ENCODE measurements at places on chromosomes 11 and 22.

- DNase-seq: no peak
Observed at GRCh38 chr11:56817661-56818060, 69.2 kb upstream of the OR9G4 start.

GRCh38 chr11:944711-945470, 19.2 kb downstream of the AP2A2 start:
- no peak for DNase-seq

DNA sequence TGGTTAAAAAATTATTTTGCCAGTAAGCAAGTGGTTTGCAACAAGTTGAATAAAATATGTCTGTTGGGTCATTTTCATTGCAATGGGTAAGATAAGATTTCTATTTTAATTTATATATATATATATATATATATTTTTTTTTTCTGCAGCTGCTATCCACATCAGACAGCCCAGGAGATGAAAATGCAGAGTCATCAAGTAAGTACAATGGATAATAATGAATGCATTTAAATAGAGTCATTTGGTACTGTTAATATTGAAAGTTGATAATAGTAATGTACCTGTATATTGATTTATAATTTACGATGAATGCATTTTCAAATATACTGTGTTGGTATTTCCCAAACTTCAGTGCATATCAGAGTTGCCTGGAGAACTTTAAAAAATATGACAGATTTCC, 11.5 kb downstream of the BIRC3 start:
- DNase-seq: no peak

GRCh38 chr22:29225422-29226090, 19.9 kb downstream of the EMID1 start:
- DNase-seq: no peak

DNA sequence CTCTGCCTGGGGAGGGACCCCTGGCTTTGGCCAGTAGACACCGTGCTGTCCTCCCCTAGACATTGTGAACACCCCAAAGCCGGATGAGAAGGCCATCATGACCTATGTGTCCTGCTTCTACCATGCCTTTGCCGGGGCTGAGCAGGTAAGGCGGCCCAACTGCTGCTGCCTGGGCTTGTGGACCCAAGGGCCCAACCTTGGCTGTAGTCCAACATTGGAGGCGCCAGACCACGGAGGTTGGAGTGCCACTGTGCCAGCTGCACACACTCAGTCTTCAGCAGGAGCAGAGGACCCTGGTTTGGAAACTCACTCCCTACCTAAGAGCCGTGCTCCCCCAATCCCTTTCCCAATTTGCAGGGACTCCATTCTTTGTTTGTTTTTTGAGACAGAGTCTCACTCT, 9.4 kb downstream of the ACTN3 start:
- no peak for DNase-seq

DNA sequence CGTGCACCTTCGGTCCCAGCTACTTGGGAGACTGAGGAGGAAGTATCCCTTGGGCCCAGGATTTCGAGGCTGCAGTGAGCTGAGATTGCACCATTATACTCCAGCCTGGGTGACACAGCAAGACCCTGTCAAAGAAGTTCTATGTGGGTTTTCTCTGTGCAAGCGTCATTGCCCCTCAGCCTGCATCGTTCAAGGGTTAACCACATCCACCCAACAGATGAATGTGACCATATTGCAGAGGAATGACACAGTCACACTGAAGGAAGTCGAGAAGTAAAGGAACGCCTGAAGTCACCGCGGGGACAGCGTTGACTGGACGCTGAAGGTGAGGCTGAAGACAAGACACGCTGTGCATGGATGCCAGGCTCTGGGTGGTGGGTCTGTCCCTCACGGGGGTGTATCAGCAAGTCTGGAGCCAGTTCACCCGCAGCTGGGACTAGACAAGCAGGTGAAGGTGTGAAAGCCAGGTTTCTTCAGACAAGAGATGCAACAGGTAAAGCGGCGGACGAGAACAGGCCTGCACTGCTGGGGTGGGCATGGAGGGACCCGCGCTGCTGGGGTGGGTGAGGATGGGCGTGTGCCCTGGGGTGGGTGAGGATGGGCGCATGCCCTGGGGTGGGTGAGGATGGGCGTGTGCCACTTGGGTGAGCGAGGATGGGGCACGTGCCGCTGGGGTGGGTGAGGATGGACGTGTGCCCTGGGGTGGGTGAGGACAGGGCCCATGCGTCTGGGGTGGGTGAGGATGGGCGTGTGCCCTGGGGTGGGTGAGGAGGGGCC, 36.5 kb upstream of the TOLLIP start:
- DNase-seq: no peak

DNA sequence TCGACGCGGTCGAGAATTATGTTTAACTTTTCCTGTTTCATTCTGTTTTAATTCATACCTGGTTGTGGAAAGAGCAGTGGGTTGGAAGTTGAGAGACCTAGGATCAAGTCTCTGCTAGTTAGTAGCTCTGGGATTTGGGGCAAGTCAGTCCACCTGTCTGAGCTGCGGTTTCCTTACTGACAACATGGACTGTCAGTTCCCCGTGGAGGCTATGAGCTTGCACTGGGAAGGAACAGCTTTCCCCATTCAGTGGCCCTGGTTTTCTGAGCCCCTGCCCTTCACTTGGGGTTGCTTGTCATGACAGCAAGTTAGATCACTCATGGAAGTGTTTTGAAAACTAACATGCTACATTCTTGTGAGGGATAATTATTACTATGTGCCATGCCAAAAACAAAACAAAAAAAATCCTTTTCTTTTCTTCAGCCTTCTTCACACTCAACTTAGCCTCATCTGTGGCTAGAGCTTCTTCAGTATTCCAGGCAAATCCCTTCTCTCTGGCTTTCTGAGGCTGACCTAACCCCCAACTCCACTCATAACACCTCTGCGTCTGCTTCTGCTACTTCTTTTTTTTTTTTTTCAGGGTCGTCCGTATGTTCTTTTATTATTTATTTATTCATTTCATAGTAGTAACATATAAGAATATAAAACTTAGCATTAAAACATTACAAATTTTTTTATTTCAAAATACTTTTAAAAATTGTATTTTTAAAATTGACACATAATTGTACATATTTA, 43.0 kb upstream of the ZBED5 start:
- DNase-seq: no peak

GRCh38 chr22:40414311-40414710, 43.9 kb downstream of the SGSM3 start:
- no peak for DNase-seq

- no peak for DNase-seq
Observed at GRCh38 chr11:69102732-69103615, 52.8 kb upstream of the SMIM38 start.

- no peak for DNase-seq
Observed at GRCh38 chr11:61328351-61328750, 4.6 kb downstream of the DDB1 start.

DNA sequence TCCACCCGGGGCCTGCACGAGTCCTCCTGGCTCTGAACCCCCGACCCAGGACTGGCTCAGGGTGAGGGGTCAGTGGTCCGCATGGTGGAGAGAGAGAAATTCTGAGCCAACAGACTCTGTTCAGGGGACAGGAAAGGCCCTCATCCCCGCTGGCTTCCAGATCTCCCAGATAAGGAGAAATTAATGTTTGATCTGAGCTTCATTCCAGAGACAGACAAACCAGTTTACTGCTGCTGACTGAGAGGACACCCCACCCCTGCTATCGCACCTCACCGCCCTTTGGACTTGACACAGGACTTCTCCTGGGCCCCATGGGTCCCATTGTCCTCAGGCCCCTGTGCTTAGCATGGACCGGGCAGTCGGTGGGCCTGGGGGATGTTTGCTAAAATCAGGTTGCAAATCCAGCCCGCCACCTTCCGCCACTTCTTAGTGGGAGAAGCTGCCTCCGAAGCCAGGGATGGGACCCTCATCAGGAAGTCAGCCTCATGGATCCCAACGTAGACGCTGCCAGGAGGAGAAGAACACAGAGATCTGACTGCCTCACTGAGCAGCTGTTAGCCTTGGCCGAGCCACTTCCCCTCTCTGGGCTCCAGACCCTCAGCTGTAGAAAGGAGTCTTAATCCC, 11.2 kb upstream of the UPK3A start:
- DNase-seq: no peak

- DNase-seq: no peak
Observed at GRCh38 chr11:30370164-30370563, 47.3 kb downstream of the ARL14EP start.

GRCh38 chr11:105491394-105491793, 118.5 kb upstream of the GRIA4 start:
- DNase-seq: no peak

DNA sequence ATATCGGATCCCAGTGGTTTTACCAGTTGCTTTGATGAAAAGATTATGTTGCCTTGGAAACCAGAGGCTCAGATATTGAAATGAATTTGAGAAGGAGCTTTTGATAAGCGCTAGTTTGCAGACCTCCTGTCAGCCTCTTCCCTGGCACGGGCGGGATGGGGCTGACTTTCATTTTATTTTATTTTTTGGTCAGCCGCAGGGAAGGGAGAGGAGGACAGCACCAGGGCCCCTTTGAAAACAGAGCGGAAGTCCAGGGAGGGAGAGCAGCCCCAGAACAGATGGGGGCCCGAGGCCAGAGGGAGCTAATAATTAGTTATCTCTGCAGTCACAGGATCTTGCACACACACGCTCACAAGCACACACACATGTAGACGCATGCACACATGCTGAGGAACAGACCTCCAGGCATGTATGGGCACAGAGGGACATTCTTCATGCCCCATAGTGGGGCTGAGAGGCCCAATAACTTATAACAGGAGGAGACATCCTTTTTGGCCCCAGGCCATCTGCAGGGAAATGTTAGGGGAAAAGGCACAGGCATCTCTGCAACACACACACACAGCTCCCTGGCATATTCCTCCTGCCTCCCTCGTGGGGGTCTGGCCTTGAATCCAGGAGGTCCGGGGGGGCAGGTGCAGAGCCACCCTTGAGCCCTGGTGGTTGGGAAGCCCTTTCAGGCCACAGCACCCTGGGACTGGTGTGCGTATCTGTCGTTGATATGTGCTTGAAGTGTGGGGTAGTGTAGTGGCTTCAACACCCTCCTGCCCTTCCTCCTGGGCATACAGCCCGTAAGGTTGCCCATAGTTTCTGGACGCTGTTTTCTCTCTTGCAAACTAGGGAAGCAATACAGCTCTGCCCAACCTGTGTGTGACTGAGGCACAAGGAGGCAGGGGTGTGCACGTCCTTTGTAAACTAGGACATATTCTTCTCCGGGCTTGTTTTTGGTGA, 117.3 kb downstream of the CEP164 start:
- DNase-seq: no peak

GRCh38 chr11:112826788-112827187, 134.4 kb upstream of the NCAM1 start:
- no peak for DNase-seq

DNA sequence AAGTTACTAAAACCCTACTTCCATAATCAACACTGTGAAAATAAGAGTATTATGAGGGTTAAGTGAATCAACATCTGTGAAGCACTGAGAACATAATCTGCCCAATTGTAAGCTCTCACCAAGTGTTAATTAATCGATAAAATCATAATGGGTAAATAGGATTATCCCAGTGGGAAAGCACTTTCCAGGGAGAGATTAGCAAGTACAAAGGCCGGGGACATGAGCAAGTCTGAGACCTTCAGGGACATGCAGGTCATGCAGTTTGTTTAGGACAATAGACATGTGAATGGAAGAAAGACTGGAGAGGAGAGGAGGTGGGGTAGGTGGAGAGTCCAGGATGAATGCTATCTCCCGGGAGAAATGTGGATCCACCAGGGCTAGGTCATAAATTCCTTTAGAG, 57.8 kb upstream of the FIBIN start:
- no peak for DNase-seq

DNA sequence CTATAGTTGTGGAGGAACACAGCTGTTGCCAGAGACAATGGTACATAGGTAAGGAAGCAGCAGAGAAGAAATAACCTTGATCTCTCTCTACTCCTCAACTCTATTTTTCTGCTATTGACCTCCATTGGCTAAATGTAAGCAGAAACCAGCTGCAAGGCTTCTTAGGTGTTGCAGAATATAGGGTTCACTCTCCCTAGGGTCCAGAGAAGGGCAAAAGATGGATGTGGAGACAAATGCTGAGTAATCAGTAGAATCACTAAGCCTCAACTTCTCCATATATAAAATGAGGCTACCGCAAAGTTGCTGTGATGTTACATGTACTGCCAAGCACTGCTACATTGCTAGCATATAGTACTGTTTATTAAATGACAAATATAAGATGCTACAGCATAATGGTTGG, 120.6 kb downstream of the PDE3B start:
- no peak for DNase-seq

DNA sequence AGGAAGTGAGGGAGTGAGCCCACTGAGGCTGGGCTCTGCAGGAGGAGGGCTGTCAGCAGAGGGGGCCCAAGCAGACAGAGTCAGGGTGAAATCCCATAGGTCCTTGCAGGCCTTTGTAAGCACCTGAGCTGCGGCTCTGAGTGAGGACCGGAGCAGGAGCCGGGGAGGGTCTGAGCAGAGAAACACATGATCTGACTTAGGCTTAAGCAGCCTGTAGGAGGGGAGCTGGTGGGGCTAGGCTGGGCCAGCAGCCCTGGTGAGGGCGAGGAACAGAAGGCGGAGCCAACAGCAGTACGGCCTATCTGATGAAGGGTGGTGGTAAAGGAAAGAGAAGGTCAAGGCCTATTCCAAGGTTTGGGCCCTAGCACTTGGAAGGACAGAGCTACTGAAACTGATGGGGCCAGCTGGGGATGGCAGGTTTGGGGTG, 26.9 kb upstream of the CBX7 start:
- DNase-seq: no peak

DNA sequence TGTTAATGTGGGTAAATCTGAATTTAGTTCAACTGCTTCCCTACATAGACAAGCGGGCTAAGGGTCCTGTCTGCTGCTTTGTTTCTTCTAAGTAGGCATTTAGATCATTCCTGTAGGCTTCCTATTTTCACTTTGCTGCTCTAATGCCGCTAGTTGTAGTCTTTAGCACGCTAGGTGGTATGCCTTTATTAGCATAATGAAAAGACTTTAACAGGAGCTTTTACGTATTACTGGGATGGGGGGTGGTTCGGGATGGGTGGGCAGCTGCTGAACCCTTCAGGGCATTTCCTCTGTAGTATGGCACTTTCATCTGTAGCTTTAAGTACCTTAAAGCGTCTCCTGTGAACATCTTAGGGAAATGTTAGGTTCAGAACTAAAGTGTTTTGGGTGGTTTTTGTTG, 85.3 kb downstream of the GGT1 start:
- no peak for DNase-seq

GRCh38 chr11:71201936-71202597, 50.3 kb downstream of the SHANK2 start:
- DNase-seq: no peak

DNA sequence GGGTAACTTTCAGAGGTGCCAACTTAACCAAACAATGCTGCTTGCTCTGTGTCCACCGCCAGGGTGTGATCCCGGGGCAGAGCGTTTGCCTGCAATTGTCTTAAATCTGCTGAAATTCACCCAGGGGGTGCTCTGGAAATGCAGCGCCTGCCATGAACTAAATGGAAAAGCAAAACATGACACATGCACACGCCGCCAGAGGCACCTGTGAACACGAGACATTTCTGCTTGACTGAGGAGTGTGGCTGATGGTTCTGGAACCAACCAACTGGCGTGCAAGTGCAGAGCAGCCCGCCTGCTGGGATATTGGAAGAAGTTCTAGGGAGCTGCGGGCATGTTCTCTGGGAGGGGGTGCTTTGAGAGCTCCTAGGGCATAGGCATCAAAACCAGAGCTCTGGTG, 30.4 kb downstream of the DSCAML1 start:
- no peak for DNase-seq
